ENCODE measurements at places on chromosomes 12 and 14.

- no peak for DNase-seq
These were observed 65.0 kb downstream of the CHGA start for GRCh38 chr14:92987713-92988510.

- no peak for DNase-seq
These were observed 9.0 kb upstream of the EAPP start for GRCh38 chr14:34548472-34548981.

DNA sequence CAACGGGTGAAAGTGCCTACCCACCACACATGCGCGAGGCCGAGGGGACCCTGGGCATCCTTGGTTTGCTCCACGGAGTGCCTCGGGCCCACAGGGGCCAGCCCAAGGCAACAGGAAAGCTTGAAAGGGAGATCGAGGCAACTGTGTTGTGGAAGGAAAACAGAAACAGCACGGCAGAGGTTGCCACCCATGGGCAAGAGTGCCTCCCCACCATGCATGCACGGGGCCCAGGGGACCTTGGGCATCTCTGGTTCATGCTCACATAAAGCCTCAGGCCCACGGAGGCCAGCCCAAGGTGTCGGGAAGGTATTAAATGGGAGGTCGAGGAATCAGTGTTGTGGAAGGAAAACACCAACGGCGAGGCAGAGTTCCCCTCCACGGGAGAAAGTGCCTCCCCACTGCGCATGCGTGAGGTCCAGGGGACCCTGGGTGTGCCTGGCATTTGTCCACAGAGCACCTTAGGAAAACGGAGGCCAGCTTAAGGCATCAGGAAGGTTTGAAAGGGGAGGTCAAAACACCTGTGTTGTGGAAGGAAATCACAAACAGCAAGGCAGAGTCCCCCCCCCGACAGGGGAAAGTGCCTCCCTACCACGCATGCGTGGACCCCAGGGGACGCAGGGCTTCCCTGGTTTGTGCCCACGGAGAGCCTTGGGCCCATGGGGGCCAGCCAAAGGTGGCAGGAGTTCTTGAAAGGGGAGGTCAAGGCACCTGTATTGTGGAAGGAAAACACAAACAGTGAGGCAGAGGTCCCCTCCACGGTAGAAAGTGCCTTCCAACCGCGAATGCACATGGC lies 367.3 kb downstream of the ALG10 start:
- DNase-seq = no peak

GRCh38 chr12:91215940-91216454 lies 33.4 kb upstream of the DCN start:
- DNase-seq = no peak

GRCh38 chr14:96722736-96723135 lies 74.4 kb upstream of the VRK1 start:
- DNase-seq = no peak

- DNase-seq = no peak
These were observed 19.7 kb upstream of the LRTM2 start for GRCh38 chr12:1800401-1801302.

GRCh38 chr12:53172352-53172751 lies 8.2 kb upstream of the ZNF740 start:
- no peak for DNase-seq

- no peak for DNase-seq
These were observed 885.7 kb downstream of the DIO2 start for GRCh38 chr14:79325557-79325956.

GRCh38 chr12:58204071-58204470 lies 262.7 kb downstream of the ATP23 start:
- DNase-seq = no peak

DNA sequence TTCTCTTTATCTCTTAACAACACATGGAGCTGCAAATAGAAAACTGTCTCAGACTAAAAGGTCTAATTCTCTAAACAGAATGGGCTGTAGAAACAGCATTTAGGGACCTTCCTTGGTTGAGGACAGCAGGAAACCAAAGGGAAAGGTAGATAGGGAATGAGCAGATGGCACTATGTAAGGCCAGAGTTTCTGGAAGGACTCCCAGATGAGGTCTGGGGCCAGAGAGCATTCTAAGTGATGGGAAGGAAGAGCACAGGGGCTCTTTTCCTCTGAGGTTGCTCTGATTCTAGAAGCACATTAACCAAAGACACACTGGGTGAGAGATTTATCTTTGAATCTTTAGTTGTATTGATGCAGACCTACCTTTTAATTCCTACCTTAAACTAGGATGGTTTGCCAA lies 79.4 kb downstream of the TPH2 start:
- DNase-seq = no peak

- no peak for DNase-seq
These were observed 92.4 kb downstream of the RPS6KA5 start for GRCh38 chr14:90968025-90968424.

Data from stimulated activated CD4-positive, alpha-beta T cell treated with anti-CD3 and anti-CD28 coated beads, Interleukin-15, amount 100 ng/mL, for 1 hour (primary cell).